ENCODE measurements at places on chromosomes 3 and 15.

DNA sequence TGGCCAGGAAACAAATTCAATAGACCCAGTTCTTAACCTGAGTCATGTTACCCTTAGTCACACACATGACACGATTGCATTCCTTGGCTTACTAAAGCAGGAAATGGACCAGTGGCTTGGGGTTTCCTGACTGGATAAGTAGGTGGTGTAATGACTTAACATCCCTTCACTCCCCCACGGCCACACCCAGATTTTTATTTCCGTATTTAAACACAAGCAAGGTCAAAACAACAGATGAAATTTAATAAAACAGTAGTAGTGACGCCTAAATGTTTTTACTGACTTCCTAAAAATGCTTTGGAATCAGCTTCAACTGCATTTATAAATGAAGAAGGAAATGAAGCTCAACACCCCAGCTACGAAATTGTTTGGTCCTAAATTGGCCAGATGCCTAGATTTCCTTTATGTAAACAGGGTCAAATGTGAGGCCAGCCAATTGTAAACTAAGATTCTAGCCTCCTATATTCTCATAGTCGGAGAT lies 324.3 kb downstream of the CHST2 start:
- peak; percentile 99 for DNase-seq

DNA sequence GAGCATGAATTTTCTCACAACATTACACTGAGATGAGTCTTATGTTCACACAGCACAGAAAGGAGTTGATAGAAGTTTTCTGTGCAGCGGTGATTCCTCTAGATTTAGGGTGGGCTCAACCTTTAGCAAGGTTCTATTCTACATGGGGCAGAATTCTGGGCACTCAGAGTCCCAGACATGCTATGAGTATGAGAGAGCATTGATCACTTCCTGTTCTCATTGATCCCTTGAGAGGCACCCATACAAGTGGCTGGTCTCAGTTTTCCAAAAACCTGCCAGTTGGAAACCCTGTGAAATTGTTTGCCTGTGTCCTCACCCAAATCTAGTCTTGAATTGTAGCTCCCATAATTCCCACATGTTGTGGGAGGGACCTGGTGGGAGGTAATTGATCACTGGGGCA lies 112.5 kb upstream of the NR2F2 start:
- no peak for DNase-seq

GRCh38 chr3:194866236-194866635 lies 180.6 kb downstream of the FAM43A start:
- peak; percentile 33 for DNase-seq

- no peak for DNase-seq
These were observed 27.2 kb downstream of the ABI3BP start for GRCh38 chr3:100966049-100966491.

DNA sequence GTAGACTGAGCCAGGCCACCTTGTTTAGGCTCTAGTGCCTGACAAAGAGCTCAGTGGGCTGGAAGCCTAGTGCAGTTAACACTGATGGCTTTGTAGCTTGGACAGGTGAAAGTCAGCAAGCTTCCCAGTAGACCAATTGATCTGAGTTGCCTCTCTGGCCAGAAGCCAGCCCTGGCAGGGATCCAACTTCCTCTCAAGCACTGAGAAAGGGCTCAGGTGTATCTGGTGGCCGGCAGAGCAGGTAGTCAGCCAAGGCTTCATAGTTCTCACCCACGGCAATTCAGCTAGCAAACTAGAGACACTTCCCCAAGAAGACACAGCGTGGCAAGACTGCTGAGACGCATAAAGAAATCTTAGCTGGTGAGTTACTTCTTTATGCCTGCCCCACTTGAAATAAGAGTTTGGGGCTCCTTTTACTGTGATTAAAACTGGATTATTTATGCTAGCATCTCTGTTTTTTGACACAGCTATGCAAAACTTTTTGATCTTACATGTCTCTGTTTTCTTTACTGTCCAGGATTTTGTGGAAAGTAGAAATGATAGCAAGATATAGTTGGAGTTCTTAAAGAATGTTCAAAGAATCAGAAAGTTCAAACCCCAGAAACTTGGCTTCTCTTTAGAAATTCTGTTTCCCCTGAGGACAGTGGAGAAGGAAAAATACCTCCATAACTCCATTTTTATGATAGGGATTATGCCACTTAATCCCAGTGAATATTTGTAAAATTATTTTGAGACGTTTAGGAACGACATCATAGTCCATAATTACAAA lies 8.4 kb upstream of the CA12 start:
- peak; percentile 77 for DNase-seq

GRCh38 chr3:122265957-122266356 lies 59.1 kb upstream of the CSTA start:
- DNase-seq = no peak
